T-cell (primary cell): ENCODE measurements at places on chromosomes 1 and 21.

DNA sequence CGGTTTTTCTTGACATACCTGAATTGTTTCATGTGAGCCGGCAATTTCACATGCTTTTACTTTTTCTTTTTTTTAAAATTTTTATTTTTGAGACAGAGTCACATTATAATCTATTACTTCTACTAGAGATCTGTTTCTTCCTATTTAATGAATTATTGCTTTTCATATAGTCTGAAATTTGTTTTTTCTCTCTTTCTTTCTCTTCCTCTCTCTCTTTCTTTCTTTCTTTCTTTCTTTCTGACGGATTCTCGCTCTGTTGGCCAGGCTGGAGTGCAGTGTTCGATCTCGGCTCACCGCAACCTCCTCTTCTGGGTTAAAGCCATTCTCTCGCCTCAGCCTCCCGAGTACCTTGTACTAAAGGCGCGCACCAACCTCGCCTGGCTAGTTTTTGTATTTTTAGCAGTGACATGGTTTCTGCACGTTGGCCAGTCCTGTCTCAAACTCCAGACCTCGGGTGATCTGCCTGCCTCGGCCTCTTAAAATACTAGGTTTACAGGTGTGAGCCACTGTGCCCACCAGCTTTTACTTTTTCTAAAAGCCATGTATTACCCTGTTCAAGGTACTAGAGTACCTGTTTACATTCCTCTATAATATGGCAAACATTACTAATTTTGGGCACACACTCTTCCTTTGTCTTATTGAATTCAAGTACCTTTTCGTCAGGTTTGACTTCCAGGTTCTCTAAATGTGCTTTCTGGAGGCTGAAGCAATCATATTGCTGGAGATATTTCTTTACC is 86.5 kb upstream of the RHOU start:
- DNase-seq = no peak

- peak; percentile 75 for DNase-seq
Observed at GRCh38 chr1:26317612-26318337, at the start of gene CD52. TSS of gene CD52 (plus strand) at chr1:26317958. CDS start at chr1:26318018, 60 bp downstream.

- no peak for DNase-seq
Observed at GRCh38 chr1:43545695-43546387, 15.2 kb downstream of the PTPRF start.

DNA sequence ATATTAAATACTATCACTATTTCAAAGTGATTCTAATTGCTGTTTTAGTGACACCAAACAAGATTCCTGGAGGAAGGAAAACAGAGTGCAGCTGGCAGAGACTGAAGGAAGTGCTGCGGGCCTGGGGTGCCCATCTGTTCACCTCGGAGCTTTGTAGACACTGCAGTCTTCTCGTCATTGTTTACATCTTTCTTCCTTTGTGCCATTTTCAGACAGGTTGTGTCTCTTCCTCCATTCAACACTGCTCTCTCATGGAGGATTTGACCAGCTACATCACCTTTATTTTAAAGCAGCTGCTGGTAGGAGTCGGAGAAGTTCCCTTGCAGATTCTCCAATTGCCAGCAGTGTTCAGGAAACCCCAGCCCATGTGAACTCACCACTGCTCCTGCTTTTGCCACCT is 37.3 kb downstream of the ABCA4 start:
- no peak for DNase-seq

DNA sequence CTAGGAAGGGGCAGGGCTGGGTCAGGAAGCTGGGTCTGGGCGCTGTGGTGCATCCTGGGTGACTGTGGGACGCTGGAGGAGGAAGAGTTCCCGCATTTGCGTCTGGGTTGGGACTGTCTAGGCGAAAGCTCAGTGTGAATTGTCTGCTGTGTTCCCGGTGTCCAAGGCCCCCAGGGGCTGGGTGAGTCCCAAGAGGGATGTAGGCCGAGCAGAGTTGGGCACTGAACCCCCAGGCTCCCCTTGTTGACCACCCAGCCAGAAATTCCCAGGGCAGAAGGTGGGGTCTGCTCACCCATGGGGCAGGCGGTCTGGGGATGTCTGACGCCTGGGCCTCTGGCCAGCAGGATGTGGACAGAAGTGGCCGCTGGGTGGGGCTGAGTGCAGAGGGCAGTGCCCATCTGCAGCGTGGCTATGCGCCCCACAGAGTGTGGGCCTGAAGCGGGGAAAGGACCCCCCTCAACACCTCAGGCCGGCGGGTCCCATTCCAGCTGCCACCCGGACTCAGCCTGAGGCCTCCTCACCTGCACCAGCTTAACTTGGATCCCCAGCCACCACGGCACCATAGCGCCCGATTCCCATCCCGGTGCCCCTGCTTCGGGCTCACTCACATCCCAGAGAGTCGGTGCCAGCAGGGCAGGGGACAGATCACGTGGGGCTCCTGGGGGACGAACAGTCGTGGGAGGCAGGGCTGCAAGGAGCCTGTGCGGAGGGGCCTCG is 37.0 kb upstream of the POFUT2 start:
- DNase-seq = no peak

GRCh38 chr1:116825720-116826438 is 71.6 kb downstream of the CD2 start:
- DNase-seq = no peak

DNA sequence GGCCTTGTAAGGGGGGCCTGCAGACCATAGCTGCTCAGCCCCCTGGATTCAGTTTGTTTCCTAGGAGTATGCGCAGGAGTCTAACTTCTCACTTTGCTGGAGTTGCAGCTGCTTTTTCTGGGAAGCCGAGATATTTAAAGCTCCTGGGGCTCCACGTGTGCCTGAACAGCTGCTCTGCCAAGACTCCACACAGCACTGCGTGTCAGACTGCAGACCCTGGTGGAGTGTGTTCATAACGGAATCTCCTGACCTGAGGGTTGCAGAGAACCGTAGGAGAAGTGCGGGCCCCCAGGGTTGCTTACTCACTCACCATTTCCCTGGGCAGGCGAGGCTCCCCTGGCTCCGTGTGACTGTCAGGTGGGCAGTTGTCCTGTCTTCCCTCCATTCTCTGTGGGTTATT is 474.3 kb upstream of the TMPRSS15 start:
- no peak for DNase-seq

DNA sequence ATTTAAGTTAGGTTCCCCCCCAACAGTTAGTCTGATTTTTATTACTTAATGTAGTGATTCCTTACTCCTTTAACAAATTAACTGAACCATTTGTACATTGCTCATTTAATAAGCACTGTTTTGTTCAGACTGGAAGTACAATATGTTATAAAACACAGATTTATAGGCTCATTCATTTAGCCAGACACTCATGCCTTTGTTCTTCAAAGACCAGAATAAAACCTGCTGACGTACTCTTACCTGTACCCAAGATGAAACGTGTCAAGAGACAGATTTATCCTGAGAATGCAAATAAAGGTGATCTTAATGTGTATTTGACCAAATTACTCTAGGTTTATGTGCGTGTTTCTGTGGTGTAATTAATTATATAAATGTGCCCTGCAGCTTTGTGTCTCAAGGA is 92.8 kb downstream of the INTS7 start:
- DNase-seq = no peak

DNA sequence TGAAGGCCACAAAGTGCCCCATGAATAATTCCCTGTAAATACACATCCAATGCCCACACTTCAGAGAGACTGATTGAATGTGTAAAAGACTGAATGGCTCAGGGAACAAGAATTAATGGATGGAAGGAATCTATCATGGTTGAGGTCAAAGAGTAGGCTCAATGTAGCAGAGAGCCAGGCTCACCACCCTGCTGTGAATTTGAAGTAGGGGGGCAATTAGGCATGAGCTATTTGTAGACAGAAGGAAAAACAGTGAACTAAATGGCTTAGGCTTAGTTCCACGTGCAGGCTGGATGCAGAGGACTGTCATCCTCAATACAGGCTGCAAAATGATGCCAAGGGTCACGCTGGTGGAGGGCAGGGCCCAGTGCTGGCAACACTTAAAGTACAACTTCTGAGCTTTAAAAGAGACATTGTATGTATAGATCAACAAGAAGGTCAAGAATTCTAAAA is 22.9 kb upstream of the IGSF3 start:
- no peak for DNase-seq

- no peak for DNase-seq
Observed at GRCh38 chr1:205770618-205771017, 4.7 kb downstream of the RAB29 start.

GRCh38 chr1:203287109-203287893 is 18.0 kb upstream of the BTG2 start:
- peak; percentile 69 for DNase-seq

DNA sequence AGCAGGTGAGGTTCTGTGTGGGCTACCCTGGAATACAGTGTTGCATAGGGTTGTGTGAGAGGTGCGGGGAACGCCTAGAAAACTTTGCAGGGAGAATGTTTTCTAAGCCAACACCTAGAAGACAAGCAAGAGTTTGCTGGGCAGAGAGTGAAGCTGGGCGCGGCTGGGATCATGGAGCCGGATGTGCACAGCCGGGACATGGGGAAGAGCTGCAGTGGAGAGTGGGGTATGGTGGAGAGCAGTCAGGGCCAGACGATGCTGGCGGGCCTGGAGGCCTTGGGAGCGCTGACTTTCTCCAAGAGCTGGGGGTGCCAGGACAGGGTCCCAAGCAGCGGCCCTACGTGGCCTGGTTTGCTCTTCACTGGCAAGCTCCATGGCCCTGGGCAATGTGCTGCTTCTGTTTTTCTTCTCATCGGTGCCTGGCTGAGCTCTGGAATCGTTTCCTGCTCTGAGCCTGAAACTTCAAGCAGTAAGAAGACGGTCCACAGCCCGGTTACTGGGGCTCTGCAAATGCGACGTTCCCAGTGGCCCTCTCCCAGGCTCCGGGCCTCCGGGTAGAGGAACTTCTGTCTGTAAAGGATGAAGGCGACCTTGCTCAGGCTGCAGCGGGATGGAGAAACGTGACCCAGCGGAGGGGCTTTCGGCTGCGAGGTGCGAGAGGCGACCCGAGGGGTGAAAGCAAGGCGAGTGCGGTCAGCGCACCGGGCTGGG is 51.9 kb upstream of the CD34 start:
- no peak for DNase-seq

DNA sequence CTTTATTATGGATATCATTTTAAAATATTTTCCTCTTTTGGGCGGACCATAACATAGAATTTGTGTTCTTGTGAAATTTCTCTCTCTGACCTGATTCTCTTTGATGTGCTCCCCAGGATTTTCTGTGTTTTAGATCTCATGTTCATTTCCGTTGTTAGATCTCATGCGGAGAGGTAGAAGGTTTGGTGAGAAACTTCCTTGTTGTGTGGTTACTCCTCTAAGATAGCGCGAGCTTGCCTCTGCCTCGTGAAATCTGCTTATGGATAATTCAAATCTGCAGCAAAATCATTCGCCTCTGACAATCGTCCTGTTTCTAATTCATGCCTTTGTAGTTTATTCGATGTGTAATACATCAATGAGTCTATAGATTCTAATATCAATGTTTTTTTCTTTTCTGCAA is 580.4 kb downstream of the USP25 start:
- no peak for DNase-seq

GRCh38 chr1:25445993-25446538 is 15.4 kb downstream of the MACO1 start:
- DNase-seq = no peak

DNA sequence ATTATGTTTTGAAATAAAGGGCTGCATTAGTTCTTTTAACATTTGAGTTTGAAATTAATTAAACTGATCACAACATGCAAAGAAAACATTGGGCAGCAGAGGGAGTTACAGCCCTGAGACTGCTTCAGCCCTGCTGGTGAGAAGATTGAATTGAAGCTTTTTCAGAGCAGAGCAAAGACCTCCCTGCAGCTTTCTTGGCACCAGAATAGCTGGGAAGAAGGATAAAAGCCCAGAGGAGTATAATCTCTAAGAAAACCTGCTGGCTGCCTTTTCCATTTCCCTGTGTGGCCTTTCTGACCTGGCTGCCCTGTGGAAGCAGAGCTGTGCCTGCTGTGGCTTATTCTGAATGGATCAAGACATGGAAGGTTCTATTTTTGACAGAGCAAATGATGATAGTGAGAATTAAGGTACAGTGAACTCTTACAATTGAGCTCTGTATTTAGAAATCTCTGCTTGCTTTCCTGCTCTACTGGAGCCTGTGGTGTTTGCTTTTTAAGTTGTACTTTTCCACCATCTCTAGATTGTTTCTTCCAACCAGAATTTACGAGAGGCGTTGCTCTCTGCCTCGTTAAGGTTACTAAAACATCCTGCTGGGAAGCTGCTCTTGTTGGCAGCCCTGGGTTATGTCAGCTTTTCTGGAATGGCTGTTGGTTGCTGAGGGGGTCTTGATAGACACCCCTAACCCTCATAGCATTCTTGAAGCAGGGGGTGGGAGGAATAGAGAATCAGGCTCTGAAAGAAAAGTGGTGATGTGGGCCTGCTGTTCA is 9.9 kb downstream of the SNRPE start:
- DNase-seq = peak; percentile 3

DNA sequence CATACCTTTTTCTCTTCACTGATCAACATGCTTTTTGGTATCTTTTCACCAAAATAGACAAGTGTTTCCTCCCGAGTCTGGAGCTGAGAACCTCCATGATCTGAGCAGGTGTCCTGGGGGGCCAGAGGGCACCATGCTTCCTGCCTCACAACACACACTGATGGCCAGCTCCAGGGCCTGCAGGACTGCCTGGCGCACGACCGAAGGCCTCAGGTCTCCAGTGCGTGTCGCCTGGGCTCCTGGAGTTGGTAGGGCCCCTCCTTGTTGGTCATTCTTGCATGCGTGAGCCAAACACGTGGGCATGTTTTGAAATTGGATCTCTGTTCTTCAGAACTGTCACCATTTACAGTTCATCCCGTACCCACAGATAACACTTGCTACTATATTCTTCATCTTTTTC is 64.4 kb downstream of the SLC37A1 start:
- no peak for DNase-seq

DNA sequence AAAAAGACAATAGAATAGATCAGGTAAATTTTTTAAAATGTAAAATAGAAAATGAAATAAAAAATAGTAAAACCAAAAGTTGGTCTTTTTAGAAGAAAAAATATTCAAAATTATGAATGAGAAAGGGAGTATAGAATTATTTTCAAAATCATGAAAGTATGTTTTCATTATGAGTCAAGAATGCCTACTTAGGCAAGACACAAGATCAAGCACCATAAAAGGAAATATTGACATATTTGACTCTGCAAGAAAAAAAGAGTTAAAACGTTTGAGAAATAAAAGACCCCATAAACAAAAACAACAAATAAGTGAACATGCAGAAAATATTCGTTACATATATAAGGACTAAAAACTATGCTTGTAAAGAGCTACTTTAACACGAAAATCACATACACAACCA is 4.8 kb upstream of the COX20 start:
- DNase-seq = no peak

GRCh38 chr1:9746651-9747050 is 77.1 kb downstream of the CLSTN1 start:
- DNase-seq = no peak
